Omental fat pad (tissue), 4 donors: ENCODE measurements at places on chromosomes 11 and 22. TPM values are rescaled to one million over a fixed set of nuclear protein-coding genes. Genes with fewer than 3 reads are reported as not detected.

Gene PANX2
- total RNA-seq, result 1.4 TPM

Gene GSTT2B
- 3.3 TPM for total RNA-seq

Gene MUC15
- total RNA-seq, result not detected

Gene LRFN4
- 12.9 TPM for total RNA-seq

Gene PLA2G3
- not detected for total RNA-seq

Gene CBY1
- total RNA-seq, result 16.4 TPM

Gene USP35
- 15.1 TPM for total RNA-seq

Gene CPSF7
- total RNA-seq, result 62.6 TPM

Gene OR6A2
- not detected for total RNA-seq

Gene DDX25
- not detected for total RNA-seq
